ENCODE measurements at places on chromosomes 3 and 15. TPM values are rescaled to one million over a fixed set of nuclear protein-coding genes. Genes with fewer than 3 reads are reported as not detected.
A peak's percentile ranks its signal among the peaks of the same experiment; 100 is the strongest.

Gene GOLGA6B
- total RNA-seq: not detected

DNA sequence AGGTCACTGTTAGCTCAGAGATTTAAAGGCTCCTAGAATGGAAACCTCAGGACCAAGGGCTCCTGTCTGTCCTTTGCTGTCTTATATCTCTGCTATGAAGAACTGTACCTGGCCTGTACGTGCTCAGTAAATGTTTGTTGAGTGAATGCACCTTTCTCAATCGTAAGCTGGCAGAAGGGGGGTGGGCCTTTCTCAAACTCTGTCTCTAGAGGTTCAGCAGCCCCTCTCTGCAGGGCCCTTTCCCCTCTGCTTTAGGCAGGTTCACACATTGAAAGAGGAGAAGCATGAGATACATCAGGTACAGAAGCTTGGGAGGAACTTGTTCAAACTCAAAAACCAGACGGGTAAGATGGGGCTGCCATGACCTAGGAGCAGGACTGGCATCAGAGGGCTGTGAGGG is 155.6 kb downstream of the GOLGA6L4 start:
- DNase-seq: no peak

Gene CGNL1
- total RNA-seq: not detected

GRCh38 chr3:8113626-8114025 is 388.0 kb upstream of the LMCD1 start:
- DNase-seq: no peak

DNA sequence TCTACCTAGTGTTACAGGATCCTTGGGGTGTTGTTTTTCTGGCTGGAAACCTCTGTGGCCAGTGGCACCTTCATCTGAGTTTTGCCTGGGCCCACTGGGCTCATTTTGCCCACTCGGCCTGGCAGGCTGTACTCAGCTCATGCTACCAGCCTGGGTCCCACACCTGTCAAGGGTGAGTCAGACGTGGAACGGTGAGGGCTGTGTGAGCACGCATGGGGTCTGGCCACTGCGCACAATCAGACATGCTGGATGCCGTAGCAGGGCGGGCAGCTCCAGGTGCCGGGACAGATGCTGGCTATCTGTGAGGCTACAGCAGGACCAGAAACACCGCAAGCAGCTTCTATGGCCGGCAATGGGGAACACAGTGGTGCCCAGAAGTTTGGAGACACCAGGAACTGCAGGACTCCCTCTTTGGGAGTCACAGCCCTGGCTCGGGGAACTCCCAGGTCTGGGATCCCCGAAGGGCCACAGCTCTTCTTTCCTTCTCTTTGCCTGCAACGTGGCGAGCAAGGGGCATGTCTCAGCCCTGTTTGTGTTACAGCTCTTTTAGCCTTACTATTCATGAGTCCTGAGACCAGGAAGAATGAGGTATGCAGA is 35.9 kb upstream of the DNAJC13 start:
- no peak for DNase-seq

Gene MYLK
- total RNA-seq: not detected

- no peak for DNase-seq
Observed at GRCh38 chr3:61858054-61858453, 296.7 kb downstream of the PTPRG start.

- no peak for DNase-seq
Observed at GRCh38 chr3:21645121-21645897, 105.7 kb downstream of the ZNF385D start.

GRCh38 chr15:50907601-50908208 is 778 bp upstream of the AP4E1 start:
- DNase-seq: peak; percentile 33

Gene ACSBG1
- total RNA-seq: 0.64 TPM

Gene KCNMB2
- total RNA-seq: not detected

Gene MTFMT
- total RNA-seq: 22.7 TPM

DNA sequence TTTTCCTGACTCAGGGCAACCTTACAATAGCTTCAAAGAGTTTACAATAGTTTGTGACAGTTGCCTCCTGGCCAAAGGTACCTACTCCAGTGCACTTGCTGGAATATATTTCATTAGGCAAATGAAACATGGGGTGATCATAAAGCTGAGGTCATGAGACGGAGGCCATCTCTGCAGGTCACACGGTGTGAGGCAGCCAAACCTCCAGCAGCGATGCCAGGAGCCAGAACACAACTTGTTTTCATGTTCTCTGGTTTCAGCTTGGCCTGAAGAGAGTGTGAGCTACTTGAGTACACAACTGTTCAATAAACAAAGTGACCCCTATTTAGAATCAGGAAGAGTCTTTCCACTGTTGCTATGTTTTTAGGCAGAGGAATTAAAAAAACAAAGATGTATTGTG is 42.7 kb upstream of the PYGO1 start:
- DNase-seq: no peak

Gene WDR76
- total RNA-seq: 67.8 TPM

- DNase-seq: no peak
Observed at GRCh38 chr3:120730576-120731542, 11.5 kb downstream of the RABL3 start.

DNA sequence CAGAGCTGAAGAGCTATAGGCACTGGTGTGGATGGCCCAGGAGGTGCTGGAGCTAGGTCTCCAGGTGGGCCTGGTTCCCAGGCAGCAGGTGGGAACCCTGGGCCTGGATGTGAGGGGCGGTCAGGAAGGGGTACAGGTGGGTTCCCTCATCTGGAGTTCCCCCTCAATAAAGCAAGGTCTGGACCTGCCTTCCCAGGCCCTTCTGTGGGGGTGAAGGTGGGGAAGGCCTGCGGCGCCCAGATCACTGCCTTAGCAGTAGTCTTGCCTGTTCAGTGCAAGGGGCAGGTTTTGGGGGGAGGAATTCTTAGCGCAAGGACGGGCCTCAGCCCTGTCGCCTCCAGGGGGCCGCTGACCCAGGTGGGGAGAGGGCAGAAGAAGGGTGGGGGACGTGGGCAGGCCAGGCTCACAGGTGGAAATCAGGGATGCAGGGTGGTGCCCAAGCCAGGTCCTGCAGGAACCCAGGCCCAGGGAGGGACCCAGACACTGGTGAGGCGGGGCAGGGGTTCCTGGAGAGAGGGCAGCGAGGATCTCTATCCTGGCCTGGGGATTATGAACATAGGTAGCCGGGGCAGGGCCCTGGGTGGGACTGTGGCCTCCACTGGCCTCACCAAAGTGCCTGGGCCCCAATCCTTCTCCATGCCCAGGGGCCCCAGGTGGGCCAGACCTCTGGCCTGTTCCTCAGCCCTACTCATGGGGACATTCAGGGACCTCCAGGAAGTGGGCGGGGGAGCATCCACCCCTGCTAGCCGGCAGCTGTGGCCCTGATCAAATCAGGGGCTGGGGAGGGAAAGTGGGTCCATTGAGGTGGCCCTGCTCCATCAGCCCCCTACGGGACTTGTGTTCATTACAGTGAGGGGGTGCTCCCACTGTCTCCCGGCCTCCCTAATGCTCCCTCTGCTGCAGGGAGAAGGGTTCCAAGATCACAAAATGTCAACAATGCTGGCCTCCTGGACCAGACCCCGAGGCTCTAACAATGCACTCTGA is 25.3 kb downstream of the HDAC11 start:
- DNase-seq: no peak

GRCh38 chr15:70154718-70155347 is 57.1 kb upstream of the TLE3 start:
- DNase-seq: no peak

- no peak for DNase-seq
Observed at GRCh38 chr15:58472221-58472620, 40.4 kb downstream of the LIPC start.

Gene CTDSPL
- total RNA-seq: 8.7 TPM

Gene IQCF5
- not detected for total RNA-seq

- no peak for DNase-seq
Observed at GRCh38 chr3:34185301-34185700, 386.9 kb downstream of the PDCD6IP start.

DNA sequence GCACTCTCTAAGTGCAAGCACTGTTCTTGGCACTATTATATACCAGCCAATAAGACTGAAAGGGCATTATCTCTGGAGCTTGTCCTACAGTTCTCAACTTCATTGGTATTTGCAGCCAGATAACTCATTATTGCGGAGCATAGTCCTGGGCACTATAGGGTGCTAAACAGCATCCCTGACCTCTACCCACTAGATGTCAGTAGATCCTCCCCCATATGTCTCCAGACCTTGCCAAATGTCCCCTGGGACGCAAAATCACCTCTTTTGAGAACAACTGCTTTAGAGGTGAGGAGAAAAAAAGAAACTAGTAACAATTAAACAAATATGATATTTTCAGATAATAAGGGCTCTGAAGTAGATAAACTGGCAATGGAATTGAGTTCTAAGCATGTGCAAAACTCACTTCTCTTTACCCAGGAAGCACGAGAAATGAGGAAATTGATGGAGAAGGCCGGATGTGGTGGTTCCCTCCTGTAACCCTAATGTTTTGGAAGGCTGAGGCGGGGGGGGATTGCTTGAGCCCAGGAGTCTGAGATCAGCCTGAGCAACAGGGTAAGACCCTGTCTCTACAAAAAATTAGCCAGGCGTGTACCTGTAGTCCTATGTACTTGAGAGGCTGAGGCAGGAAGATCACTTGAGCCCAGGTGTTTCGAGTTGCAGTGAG is 61.4 kb downstream of the FRMD4B start:
- DNase-seq: no peak

DNA sequence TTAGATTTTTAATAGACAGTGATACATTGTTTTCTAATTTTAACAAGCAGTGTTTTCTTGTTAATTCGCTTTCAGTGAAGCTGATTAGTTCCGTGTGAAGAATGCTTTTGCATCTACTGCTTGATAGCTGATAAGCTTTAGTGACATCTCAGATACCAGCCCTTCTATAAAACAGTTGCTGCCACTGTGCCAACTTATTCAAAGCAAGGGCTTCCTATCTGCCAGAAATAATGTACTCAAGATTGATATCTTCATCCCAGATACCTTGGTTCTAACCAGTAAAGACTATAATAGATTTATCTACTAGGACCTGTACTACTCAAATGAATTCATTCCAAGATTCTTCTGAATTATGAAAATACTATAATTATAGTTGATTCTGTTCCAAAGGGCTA is 30.4 kb downstream of the RARB start:
- no peak for DNase-seq

Gene WDR93
- not detected for total RNA-seq

GRCh38 chr3:160956785-160957184 is 148.4 kb downstream of the B3GALNT1 start:
- DNase-seq: no peak

Gene SNX4
- 50.7 TPM for total RNA-seq

DNA sequence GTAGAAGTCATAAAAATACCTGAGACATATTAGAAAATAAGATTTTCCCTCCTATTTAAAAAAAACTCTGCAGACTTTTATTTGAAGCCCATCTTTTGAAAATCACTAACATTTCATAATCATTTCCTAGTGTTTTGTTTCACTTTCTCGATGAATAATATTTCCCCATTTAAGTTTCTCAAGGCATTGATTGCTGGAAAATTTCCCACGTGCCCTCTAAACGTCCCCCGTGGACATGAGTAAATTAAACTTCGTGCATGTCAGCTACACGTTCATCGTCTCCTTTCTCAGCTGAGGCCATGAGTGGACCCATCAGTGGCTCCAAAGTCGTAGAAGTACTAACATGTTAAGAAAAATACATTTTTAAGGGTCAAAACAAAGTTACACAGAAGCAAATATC is 2.0 kb upstream of the TM2D3 start:
- no peak for DNase-seq

Gene LOXL1
- total RNA-seq: 0.99 TPM

Measured in activated T-helper 2 cell treated with anti-CD3 and anti-CD28 coated beads, Interferon-gamma antibody, Interleukin-2, Interleukin-4, amounts not matched to agents 10 μg/mL and 5 μg/mL and 100 μg/mL, durations not matched to agents 14 hours and 24 hours and 36 hours (primary cell).